ENCODE measurements at places on chromosomes 12 and 14.

- no peak for DNase-seq
Observed at GRCh38 chr12:75727577-75727976, 216.2 kb upstream of the KRR1 start.

GRCh38 chr14:75523771-75524171, 1.5 kb downstream of the BATF start:
- DNase-seq: no peak

GRCh38 chr14:70677341-70677740, 35.6 kb downstream of the TTC9 start:
- no peak for DNase-seq

GRCh38 chr12:65122703-65123102, 1.6 kb upstream of the WIF1 start:
- DNase-seq: no peak

- DNase-seq: no peak
Observed at GRCh38 chr12:16166563-16167470, 110.7 kb downstream of the SLC15A5 start.

- DNase-seq: no peak
Observed at GRCh38 chr14:61567838-61568571, 127.3 kb upstream of the HIF1A start.

DNA sequence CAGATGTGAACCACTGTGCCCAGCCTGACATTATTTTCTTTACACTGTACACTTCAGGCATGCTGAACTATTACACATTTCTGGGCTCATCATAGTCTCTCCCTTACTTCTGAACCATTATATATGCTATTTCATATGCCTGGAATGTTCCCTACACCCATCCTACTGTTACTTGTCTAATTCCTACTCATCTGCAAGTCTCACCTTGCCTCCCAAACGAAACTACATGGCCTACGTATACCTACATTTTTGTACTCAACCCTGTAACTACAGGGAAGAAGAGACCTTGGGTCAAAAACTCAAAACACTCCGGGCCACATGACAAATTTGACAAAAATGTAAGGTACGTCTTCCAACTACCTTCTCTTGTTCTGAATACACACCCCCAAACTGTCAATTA, 9.5 kb upstream of the EEA1 start:
- no peak for DNase-seq

GRCh38 chr12:92784797-92785562, 82.2 kb downstream of the PLEKHG7 start:
- DNase-seq: peak; percentile 20

- no peak for DNase-seq
Observed at GRCh38 chr14:64190974-64191502, 103.1 kb downstream of the ESR2 start.

- DNase-seq: no peak
Observed at GRCh38 chr12:109670731-109671130, 42.9 kb upstream of the FAM222A start.

GRCh38 chr12:15201456-15201855, 19.8 kb downstream of the RERG start:
- DNase-seq: no peak

GRCh38 chr12:56628671-56629458, 1.3 kb downstream of the BAZ2A start:
- no peak for DNase-seq

GRCh38 chr12:53472056-53472582, 20.2 kb downstream of the PCBP2 start:
- no peak for DNase-seq

DNA sequence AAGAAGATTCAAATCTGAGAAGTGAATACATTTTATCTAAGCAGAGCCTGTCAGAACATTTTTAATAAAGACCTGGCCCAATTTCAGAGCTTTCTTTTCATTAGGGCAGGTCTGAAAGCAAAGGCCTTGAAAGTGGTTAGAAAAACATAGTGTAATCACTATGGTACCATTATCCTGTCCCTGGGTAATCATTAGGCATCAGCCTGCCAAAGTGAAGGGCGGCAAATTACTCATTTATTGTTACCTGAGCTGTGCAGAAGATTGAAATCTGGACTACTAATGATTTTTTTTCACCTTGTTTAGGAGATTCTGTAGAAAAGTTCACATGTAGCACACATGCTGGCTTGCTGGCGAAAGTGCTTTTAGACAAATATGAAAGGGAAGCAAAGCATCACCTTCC, 92.6 kb upstream of the PRKD1 start:
- DNase-seq: no peak

DNA sequence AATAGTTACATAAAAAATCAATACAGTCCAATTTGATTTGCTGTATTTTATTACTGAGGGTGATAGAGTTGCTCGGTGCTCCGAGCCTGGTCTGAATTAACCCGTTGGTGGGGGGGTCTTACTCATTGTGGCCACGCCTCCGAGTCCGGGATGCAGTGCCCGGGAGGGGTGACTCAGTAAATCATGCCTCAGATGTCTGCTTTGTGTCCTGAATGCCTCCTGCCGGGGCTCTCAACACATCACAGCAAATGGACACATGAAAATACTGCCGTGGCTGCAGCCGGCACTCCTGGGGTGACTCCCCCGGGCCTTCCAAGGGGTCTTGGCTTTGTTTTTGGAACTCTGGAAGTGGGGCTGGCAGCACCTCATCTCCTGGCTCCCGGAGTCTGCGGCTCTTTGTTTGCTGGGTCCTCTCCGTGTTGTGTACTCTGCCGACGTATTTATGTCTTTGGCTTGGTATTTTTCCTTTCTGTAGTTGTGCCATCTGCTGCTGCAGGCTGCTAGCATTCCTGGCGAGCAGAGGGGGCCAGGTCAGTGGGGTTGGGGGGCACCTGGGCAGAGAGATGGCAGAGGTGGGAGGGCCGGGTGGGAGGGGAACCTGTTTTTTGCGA, 129.0 kb downstream of the AACS start:
- no peak for DNase-seq

DNA sequence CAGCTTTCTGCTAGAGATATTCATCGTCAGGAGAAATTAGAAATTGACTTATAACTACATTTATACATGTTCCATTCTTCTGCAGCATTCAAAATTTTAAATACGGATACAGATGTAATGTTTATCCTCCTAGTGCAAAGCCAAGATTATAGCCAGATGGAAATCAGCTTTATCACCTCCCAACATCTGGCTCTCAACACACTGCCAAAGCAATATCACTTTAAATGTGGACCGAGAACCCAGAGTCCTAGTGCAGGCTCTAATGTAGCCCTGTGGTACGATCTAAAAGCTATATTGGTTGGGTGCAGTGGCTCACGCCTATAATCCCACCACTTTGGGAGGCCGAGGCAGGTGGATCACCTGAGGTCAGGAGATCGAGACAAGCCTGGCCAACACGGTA, 6.5 kb downstream of the MLH3 start:
- no peak for DNase-seq

All from stimulated activated CD4-positive, alpha-beta T cell treated with anti-CD3 and anti-CD28 coated beads, Interleukin-12 subunit alpha, Interleukin-12 subunit beta, amount 100 ng/mL, for 48 hours (primary cell).